DMS153 (cell line): ENCODE measurements at places on chromosomes 6 and 20.

- no peak for DNase-seq
Measured at GRCh38 chr6:75094614-75095200, 111.1 kb downstream of the COL12A1 start.

DNA sequence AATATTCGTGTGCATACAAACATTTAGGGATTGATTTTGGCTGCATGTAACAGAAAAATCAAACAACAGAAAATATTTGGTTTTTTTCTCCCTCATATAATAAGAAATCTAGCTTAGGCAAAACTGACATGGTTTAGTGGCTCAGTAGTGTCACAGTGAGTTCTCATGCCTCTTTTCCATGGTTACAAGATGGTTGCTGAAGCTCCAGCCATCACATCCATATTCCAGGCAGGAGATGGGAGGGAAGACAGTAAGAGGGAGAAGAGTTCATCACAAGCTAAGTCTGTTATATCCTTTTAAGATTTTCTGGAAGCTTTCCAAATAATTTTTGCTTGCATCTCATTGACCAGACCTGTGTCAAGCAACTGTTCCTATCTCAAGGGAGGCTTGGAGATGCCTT lies 267.2 kb upstream of the RNF24 start:
- DNase-seq: no peak

- no peak for DNase-seq
Measured at GRCh38 chr6:44238687-44239350, 8.1 kb upstream of the HSP90AB1 start.

DNA sequence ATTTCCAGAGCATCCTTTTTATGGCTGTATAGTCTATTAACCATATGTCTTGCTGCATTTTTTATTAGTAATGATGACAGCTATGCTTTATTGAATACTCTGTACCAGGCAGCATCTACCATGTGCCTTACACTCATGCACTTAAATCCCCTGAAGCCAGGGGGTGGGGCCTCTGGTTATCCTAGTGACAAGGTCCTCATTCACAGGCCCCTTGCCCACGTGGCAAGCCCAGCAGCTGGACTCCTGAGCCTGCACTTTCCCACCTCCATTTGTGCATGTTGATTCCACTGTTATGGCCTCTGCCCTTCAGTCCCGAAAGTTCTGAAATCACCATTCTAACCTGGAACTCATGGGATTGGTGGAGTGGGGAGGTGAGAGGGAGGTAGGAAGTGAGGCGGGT lies 22.3 kb downstream of the ACTR5 start:
- no peak for DNase-seq

DNA sequence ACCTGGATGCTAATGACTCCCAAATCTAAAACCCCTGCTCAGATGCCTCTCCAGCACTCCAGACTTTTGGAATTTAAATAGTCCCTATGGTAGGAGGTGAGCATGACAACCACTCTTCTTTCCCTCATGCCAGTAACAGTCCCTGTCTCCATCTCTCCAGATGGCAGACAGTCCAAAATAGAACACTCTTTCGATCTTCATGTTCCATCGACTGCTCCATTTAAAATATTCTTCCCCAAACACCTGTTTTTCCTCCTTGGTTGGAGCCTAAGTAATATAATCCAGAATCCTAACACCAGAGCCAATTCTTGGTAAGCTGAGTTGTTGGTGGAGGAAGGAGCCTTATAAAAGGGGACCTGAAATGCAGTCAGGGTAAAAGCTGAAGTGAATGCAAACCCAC lies 723.5 kb upstream of the CHD6 start:
- no peak for DNase-seq
